ENCODE measurements at places on chromosomes 6 and 20. TPM values are rescaled to one million over a fixed set of nuclear protein-coding genes. Genes with fewer than 3 reads are reported as not detected.

DNA sequence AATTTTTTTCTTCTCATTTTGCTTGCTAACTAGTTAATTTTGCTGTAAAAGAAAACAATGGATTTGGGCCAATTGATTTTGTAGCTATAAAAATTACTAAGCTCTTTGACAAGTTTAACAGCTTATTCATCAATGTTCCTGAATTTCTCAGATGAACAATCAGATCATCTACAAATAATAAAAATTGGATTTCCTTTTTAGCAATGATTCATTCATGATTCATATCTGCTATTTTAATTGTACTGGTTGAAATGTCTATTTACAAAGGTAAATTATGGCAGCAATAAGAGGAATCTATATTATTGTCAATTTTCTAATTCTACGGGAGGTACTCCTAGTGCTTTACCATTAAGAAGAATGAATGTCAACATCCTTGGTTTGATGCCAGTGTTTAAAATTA, 178.8 kb upstream of the BTBD3 start:
- DNase-seq, result no peak

FLRT3 gene
- total RNA-seq, result not detected

- DNase-seq, result no peak
These were observed 5.9 kb upstream of the SLCO4A1 start for GRCh38 chr20:62636446-62636845.

MLN gene
- total RNA-seq, result not detected

DNA sequence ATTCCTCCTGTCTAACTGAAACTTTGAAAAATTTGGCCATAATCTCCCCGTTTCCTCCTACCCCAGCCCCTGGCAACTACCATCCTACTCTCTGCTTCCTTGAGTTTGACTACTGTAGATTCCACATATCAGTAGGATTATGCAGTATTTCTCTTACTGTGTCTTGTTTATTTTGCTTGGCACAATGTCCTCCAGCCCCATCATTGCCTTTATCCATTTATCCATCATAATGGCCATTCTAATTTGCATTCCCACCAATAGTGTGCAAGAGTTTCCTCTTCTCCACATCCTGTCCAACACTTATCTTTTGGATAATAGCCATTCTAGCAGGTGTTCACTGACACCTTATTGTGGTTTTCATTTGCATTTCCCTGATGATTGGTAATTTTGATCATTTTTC, 202.3 kb downstream of the THBS2 start:
- no peak for DNase-seq

- DNase-seq, result no peak
These were observed 5.2 kb downstream of the MDC1 start for GRCh38 chr6:30711758-30712380.

- no peak for DNase-seq
These were observed 21.9 kb downstream of the UST start for GRCh38 chr6:148768646-148769270.

GRCh38 chr20:8443464-8444072, 311.5 kb downstream of the PLCB1 start:
- no peak for DNase-seq

DNA sequence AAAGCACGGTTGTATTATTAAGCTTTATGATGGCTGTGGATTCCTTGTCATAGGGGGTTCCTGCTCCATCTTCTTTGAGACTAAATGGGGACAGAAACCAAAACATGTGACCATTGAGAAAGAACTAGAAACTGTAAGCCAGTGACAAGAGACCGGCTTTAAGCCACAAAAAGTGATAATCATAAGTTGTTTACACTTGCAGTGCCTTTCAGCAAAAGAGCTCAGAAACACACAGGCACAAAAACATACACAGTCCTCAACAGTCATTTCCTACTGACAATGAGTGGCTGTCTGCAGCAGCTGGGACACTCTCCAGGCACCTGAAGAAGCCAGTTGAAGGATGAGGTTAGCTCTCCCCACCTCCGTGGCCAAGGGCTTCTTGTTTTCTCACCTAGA, 20.0 kb upstream of the UBE2J1 start:
- DNase-seq, result no peak

DPPA5 gene
- total RNA-seq, result not detected

- no peak for DNase-seq
These were observed 15.7 kb upstream of the CDKN1A start for GRCh38 chr6:36662827-36663256.

TREM2 gene
- not detected for total RNA-seq

GRCh38 chr6:138971601-138972000, 16.5 kb downstream of the REPS1 start:
- no peak for DNase-seq

DNA sequence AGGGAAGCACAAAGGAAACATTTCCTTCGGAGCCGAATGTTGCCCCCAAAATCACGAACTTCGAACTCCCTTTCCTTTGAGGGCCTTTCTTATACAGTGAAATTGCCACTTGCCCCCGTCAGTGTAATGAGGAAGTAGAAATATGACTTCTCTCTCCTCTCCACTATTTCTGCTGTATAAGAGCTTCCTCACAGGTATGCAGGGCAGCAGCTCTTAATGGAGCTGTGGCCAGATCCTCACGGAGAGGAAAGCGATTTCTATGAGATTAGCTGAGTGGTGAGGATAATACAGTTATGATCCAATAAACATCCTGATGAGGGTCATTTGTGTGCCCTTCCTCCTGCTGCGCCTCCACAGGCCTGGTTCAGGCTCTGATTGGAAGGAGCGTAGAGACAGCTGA, 10.8 kb upstream of the CPNE5 start:
- no peak for DNase-seq

UBE2C gene
- total RNA-seq, result 3.3 TPM

DNA sequence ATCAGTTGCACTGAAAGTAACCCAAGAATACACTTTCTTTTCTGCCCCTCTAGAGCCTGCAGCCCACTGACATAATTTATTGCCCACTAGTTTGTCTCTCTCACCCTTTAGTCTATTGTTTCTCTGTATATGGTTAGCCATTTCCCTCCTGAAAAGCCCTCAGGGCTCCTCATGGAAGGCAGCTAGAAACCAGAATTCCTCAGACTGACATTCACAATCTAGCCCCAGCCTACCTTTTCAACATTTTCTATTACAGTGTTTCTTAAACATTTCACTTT, 21.4 kb upstream of the PAQR8 start:
- DNase-seq, result no peak

DNA sequence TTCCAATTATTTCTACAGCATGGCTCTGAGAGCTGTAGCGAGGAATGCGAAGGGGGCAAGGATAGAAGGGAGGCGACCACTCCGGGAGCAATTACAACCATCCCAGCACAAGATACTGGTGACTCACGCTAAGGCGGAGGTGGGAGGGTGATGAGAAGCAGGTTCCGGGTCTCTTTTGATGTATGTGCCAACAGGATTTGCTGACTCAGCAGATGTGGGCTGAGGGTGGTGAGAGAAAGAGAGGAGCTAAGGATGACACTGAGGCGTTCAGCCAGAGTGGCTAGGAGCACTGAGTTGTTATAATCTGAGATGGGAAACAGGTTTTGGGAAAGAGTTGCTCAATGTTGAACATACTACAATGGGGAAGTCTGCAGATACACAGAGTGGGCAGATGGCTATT, 9.3 kb upstream of the TXNDC5 start:
- DNase-seq, result no peak

LRRN4 gene
- total RNA-seq, result not detected

DNA sequence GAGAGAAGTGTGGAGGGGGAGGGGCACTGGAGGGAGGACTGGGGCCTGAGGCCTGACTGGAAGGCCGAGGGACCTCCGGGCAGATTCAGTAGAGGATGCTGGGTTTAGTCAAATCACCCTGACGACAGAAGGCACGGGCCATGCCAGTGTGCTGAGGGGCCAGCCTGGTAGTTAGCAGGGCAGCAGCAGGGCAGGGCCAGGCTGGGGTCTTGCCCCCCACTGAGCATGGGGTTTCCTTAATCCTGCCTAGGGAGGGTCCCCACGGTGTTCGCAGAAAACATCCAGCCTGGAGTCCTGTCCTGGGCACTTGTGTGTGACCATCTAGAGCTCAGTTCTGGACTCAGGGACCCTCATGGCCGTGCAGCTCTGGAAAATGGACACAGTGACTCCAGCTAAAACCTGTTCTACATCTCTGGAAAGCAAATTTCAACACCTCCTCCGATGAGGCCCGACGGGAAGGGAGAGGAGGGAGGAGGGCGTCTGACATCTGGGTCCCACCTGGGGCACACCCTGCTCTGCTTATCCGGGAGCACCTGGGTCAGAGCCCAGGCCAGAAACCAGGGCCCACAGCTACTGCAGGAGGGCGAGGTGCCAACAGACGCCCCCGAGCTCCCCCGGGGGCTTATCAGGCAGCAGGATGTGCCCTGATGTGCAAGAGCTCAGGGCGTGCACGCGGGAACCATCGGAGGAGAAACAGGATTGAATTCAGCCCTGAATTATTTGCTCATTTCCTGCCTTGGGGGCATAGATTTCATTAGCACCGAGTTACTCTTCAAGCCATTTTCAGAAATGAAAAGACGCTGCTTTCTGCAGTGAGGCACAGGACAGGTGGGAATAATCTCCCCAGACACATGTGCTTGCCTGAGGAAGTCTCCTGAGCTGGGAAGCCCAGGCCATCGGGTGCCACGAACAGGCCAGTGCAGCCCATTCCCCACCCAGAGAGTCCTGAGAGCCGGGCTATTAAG, 78.0 kb upstream of the MPC1 start:
- DNase-seq, result no peak

DNA sequence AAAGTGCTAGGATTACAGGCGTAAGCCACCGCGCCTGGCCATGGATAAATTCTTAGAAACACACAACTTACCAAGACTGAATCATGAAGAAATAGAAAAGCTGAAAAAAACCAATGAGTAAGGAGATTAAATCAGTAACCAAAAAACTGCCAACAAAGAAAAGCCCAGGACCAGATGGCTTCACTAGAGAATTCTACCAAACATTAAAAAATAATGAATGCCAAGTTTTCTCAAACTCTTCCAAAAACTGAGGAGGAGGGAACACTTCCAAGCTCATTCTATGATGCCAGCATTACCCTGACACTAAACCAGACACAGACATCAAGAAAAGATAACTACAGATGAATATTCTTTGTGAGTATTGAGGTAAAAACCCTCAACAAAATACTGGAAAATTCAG, 44.3 kb downstream of the USP49 start:
- no peak for DNase-seq

DNA sequence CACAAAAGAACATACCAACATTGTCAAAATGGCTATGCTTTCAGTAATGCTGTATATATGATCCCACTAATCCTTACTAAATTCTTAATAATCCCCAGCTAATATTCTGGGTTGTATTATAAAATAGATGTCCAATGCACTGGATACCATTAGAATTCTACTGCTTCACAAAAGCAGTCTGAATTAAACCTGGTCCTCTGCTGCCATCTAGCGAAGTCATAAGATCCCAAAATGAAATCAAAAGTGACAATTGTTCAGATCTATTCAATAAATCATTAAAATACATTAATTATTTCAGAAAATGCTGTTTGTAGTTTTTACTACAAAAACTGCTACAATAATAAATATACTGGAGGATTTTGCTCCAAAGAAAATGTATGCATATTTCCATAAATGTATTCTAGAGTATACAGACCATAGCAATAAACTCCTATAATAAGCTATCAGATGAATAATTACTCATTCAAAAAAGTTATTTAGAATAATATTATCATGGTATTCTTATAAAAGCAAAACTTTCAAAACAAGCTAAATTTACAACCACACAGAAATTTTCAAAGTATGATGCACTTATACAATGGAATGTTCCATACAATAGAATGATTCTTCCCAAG, 92.6 kb downstream of the RNGTT start:
- no peak for DNase-seq

CST4 gene
- total RNA-seq, result not detected

GRCh38 chr6:156231026-156231765, 546.0 kb upstream of the ARID1B start:
- DNase-seq, result no peak

DNA sequence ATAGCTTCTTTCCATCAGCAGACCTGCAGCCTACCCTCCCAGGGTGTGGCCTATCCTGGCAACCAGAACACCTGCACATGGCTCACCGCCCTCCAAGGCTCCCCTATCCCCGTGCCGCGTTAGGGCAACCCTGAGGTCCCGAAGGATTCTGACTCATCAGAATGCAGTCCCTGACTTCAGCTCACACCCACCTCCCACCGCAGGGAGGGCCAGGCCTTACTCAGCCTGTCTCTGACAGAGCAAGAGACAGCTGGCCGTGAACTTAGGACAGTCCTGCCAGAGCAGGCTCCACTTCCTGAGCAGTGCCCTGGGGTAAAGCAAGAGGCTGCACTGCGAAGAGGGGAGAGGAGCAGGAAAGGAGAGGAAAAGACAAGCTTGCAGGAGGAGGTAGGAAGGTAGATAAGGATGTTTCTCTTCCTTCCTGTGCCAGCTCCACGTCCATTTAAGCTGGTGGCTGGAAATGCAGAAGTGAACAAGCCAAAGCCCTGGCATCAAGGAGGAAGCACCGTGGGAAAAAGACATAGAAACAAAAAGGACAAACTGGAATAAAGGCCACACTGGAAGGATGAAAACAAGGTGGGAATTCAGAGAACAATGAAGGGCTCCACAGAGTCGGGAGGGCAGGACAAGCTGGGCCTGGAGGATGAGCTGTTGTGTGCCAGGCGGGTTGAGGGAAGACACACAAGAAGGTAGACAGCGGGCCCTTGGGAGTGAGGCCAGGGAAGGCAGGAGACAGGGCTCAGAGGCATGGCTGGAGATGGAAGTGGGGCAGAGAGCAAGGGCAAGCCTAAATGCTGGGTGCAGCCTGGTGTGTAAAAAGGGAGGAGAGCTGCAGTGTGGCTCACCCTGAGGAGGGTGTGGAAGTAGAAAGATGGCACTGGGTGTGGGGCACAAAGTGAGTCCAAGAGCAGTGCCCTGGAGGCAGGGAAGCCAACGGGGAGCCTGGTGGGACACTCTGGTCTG, 102.7 kb downstream of the SLC23A2 start:
- no peak for DNase-seq

DNA sequence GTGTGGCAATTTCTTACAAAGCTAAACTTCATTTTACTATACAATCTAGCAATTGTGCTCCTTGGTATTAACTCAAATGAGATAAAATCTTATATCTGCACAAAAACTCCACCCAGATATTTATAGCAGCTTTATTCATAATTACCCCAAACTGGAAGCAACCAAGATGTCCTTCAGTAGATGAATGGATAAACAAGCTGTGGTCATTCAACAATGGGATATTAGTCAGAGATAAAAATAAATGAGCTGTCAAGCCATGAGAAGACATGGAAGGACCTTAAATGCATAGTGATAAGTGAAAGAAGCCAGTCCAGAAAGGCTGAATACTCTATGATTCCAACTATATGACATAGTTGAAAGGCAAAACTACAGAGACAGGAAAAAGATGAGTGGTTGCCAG, 98.9 kb upstream of the BMP2 start:
- DNase-seq, result no peak

DNA sequence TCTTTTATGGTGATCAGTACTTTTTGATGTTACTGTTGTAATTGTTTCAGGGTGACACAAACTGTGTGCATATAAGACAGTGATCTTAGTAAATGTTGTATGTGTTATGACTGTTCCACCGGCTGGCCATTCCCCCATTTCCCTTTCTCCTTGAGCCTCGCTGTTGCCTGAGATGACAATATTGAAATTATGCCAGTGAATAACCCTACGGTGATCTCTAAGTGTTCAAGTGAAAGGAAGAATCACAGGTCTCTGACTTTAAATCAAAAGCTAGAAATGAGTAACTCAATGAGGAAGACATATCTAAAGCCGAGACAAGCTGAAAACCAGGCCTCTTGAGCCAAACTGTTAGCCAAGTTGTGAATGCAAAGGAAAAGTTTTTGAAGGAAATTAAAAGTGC, 32.3 kb downstream of the TULP4 start:
- DNase-seq, result no peak
